ENCODE measurements at places on chromosomes 16 and 17.

DNA sequence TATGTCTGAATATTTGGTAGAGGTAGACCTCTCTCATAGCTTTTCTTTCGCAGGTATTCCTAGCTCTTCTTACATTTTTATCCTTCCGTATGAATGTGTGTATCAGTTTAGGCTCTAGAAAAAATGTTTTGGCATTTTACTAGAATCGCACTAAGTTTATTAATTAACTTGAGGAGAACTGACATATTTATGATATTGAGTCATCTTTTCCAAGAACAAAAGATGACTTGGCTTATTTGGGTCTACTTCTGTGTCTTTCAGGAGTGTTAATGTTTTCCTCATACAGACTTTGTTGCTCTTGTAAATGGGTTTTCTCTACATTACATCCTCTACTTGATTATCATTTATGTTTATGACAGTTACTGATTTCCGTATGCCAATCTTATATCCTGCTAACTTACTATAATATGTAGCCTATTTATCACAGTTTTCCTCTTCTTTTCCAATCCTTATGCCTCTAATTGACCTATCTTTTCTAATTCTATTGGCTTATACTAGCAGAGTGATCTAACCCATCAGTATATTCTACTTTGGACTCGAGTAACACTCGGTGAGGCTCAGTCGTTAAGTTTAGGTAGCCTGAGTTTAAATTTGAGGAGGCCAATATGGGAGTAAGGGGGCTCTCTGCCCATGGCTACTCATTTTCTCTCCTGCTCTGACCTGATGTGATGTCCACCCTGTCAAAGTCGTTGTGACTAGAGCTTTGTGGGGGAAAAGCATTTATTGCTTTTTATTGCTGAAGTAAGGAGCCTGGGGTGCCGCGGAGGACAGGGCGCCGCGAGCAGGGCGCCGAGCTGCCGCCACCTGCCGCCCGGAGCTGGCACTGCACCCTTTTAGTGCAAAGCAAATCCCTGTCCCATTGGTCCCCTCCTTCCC lies 20.0 kb downstream of the ST6GALNAC1 start:
- peak; percentile 39 for DNase-seq

GRCh38 chr16:12205378-12206097 lies 229.0 kb downstream of the SNX29 start:
- DNase-seq, result no peak

GRCh38 chr16:58086381-58087208 lies 42.6 kb downstream of the CFAP20 start:
- DNase-seq, result peak; percentile 25

DNA sequence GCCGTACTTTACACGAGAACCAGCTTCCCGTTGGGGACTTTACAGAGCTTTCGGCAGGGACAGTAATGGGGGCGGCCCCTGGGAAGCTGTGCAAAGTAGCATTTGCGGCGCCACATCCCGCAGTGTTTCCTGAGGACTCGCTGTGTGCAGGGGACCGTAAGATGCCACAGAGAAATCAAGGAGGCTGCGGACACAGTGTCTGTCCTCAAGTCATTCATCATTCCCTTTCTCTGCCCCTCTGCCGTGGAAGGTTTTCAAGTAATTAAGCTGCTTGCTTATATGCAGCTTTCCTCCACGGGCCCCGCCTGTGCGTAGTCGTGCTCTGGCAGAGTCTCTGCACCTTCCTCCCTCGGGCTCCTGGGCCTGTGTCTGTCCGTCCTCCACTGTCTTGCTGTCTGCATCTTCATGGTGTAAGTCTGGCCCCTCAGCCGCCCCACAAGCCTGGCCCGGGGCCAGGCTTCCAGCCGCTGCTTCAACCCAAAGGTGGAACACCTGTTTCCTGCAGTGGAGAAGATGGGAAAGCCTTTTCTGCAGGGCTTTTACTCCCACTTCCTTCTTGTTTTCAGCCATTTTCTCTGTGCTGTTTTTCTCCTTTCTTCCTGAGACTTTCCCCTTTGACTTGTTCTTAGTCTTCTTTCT lies 216.9 kb upstream of the CHMP6 start:
- no peak for DNase-seq

DNA sequence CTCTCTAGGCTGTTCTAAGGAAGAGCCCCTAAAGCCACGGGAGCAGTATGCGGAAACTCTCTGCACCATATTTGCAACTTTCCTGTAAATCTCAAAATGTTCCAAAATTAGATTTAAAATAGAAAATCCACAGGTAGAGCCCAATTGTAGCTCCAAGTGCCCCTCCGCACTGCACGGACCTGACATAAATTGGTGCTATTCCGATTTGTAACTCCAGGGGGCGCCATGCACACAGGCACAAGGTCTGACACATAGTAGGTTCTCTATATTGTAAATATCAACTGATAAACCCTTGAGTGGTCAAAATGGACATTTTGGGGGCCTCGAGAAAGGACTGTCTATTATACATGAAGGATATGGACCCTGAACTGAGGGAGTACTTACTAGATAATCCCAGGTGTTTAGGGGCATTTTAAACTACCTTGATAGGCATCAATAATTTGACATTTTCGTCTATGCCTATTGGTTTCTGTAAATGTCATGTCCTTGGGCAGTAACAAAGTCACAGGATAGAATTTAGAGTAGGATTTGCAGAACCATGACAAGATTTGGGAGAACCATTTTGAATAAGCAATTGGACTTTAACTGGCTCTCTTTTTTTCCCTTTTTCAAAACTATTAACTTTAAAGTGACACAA lies 36.6 kb upstream of the TMEM132E start:
- DNase-seq, result peak; percentile 11

DNA sequence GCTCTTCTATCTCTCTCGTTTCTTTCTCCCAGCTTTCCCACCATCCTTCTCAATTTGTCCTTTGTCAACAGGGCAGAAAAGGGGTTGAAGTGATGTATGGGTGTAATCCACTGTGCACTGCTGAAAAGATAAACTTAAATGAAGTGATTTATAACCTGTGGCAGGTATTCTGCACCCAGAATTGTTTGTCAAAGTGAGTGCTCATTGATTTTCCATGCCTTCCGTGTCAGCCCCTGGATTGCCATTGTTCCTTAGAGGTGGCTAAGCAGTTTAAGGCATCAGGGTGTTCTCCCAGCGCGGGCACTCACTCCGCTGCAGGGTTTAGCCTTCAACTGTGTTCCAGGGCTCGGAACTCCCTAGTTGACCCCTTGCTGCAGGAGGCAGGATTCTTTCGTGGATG lies 82.9 kb downstream of the PITPNC1 start:
- DNase-seq, result no peak

DNA sequence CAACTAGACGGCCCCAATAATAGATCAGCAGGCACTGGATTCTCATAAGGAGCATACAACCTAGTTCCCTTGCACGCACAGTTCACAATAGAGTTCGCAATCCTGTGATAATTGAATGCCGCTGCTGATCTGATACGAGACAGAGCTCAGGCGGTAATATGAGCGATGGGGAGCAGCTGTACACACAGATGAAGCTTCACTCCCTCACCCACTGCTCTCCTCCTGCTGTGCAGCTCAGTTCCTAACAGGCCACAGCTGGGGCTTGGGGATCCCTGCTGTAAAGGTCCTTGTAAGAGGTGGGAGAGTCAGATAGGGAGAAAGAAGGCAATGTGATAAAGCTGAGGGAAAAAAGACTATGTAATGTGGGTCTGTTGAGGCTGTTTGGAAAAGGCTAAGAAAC lies 577.5 kb downstream of the RBFOX1 start:
- no peak for DNase-seq

DNA sequence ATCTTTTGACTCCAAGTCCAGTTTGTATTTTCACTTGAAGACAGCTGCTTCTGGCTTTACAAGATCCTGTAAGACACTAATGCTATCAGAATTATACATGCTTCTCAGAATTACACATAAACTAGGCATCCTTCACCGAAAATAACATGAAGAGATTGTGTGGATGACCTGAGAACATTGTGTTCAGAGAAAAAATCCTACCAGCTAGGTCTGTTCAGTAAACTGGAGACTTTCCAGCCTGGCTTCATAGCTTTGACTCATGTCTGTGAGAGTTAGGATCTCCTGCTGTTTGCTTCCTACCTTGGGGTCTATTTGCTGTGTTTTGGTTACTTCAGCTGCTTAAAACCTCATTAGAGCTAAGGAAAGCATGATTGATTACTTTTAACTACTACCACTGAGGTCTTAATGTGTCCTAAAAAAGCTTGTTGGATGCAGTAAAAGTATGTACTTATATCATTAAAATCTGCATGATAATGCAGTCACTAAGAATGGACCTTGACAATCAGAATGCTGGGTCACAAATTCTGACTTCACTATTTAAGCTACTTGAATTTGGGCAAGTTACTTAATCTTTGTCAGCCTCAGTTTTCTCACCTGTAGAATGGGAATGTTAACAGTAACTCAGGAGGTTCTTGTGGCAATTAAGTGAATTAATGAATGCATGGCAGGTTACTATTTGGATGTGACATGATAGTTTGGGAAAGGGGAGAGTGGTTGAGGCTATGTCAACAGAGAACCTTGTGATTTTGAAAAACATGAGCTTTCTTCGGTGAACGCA lies 8.0 kb upstream of the MYH13 start:
- no peak for DNase-seq

DNA sequence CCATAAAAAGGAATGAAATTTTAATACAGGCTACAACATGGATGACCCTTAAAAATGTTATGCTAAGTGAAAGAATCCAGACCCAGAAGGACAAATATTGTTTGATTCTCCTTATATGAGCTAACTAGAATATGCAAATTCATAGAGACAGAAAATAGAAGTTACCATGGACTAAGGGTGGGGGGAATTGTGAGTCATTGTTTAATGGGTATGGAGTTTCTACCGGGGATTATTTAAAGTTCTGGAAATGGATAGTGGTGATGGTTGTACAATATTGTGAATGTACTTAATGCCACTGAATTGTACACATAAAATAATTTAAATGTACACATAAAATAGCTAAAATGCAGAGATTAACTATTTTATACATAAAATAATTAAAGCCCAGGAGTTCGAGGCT lies 9.2 kb upstream of the MYO18A start:
- DNase-seq, result no peak

DNA sequence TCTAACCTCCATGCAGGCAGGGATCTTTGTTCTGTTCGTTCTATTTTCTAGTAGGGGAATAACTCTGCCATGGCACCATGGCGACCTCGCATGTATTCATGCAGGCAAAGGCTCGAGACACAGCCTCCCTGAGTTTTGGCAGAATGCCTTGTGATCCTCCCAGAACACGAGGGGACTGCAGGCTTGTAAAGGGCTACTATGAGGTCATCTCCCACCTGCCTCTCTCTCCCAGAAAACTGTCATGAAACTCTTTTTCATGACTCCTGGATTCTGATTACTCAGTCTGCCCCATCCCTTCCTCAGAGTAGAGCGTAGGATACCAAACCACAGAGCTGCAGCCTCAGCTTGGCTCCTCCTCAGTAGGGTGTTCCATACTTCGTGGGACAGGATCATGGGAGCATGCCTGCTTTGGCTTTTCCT lies 64.3 kb downstream of the IGF2BP1 start:
- DNase-seq, result no peak

GRCh38 chr17:17870247-17870646 lies 33.5 kb upstream of the SREBF1 start:
- no peak for DNase-seq

DNA sequence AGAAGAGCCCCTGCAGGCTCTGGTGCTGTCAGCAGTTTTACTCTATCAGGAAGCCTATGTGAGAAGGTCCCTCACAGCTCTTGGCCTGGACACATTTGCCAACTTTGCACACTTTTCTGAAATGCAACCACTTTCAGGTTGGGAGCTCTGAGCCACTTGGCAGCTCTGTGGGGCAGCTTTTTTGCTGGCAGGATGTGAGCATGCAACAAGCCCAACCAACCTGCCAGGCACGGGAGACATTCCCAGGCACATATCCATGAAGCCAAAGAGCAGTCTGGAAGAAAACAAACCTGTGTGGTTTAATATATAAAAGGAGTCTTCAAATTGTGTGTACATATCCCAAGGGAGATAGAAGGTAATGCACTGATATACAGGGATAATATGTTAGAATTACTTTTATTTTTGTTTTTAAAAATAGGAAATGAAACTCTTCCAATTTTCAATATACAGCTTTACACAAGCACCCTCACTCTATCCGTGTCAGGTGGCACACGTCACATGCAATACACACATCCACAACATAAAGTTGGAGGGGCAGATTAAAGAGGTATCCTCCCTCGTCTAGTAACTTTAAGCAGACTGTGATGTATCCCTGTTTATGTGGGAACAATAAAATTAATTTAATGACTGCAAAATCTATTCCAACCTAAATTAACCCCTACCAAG lies 57.4 kb upstream of the COX10 start:
- no peak for DNase-seq

DNA sequence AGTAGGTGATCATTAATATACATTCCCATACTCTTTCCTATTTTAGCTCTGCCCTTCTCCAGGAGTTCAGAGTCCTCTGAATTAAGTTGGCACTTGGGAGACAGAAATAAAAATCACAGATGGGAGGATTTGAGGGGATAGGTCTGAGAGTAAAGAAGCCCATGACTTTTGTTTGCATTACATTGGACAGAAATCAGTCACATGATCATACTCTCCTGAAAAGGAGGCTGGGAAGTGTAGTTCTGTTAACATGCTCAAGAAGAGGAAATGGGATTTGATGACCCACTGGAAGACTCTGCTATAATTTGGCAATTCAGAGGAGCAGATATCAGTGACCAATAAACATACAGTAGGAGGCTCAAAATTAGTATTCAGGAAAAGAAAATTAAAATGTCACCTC lies 674.9 kb upstream of the C16orf82 start:
- DNase-seq, result no peak

Data from NCI-H1105 (cell line).